ENCODE measurements at places on chromosomes 6 and 20.

GRCh38 chr6:63589952-63590411, 17.7 kb downstream of the LOC128125822 start:
- no peak for DNase-seq

GRCh38 chr6:5497896-5498578, 236.7 kb downstream of the FARS2 start:
- no peak for DNase-seq

GRCh38 chr6:163373240-163373639, 41.3 kb upstream of the QKI start:
- no peak for DNase-seq

DNA sequence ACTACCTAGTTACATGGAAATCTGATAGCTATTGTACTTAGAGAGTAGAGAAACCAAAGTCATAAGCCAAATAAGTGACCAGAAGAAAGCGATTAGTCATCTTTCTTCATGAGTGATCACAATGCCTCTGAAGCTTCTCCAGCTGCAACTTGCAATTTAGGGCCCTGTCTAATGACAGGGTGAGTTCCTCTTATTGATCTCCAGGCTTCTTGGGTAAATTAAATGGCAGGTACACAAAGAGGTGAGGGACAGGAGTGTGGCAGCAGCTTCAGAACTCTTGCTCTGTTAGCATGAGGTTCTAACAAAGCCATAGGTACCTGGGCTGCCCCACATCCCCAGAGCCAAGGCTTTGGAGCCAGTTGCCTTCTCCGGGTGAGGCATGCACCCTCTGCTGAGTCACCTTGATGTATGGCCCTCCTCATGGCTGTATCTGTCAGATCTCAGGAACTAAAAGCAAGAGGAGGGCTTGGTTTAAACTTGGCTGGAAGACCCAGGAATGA, 60.8 kb downstream of the PRDM1 start:
- DNase-seq, result no peak

DNA sequence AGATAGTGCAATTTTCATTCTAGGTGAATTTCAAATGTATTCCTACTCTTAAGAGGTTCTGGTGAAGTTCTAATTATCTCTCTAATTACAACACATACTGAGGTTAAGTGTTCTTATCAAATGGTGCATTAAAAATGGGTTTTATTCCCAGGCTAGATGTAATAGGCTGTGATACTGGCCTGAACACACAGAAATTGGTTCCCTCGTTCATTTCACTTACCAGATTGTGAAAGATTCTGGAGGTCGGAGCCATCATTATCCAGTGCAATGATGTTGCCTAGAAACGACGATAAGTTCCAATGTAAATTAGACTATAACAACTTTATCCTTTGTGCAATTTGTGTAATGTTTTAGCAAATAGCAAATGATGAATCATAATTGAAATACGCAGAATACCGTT, 172.6 kb upstream of the SOX4 start:
- no peak for DNase-seq

- DNase-seq, result no peak
Measured at GRCh38 chr6:167141667-167142432, 15.9 kb downstream of the GPR31 start.

DNA sequence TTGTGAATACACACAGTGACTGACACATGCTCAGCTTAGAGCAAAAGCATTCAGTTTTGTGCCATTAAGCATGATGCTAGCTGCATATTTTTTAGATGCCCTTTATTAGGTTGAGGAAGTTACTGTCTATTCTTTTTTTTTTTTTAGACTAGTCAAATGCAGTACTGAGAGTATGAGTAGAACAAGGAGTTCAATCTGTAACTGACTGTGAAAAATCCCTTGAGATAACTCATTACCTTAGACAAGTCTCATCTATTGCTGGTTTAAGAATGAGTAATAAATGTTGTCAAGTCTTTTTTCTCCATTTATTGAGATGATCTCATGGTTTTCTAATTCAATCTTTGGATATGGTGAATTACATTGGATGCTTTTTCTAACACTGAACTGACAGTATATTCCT, 23.2 kb downstream of the AHI1 start:
- DNase-seq, result no peak

DNA sequence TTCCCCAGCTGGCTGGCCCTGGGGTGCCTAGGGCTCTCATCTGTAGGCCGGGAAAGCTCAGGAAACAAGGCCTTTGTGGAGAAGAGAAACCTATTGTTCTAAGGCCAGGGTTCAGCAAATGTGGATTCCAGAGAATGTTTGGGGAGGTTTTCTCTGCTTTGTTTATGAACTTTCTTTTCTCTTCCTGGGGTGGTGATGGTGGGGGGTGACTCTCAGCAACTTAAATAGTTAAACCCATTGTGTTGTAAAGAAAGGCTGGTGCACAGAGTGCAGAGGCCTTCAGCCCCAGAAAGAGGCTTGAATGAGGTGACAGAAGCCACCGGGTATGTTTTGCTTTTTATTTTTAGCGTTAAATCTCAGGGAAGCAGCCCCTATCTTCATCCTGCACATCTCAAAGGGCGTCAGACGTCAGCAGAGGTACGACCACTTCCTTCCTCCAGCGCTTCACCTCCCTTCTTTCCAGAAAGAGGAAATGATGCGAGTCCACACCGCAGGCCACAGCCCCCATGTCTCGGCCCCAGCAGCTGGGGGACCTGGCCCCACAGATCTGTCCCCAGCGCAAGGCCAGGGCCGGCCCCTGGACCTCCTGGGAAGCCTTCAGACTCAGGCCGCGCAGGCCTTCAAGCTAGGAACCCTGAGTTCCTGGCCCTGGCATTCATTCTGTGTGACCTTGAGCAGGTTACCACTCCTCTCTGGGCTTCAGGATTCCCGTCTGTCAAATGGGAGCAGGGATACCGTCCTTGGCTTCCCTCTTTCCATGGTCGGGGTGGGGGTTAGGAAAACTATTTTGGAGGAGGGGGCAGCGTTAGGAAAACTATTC, 605 bp upstream of the PPP1R16B start:
- no peak for DNase-seq

- DNase-seq, result no peak
Measured at GRCh38 chr6:16232086-16232485, 6.3 kb upstream of the GMPR start.

DNA sequence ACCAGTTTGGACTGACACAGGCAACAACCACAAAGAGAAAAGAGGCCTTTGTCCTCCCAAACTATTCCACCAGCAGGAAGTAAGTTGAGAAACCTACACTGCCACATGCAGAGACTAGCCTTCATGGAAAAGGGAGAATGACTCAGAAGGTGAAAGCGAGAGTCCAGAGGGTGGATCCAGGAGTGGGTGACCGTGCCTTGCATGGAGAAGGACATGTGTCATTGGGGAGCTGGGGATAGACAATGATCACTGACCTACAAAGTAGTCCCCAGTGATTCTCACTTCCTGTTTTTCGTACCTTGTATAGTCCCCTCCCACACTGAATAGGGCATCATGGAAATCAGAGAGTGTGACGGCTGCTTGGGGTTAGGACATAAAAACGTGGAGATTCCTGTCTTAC, 91.9 kb downstream of the MYLK4 start:
- DNase-seq, result no peak

DNA sequence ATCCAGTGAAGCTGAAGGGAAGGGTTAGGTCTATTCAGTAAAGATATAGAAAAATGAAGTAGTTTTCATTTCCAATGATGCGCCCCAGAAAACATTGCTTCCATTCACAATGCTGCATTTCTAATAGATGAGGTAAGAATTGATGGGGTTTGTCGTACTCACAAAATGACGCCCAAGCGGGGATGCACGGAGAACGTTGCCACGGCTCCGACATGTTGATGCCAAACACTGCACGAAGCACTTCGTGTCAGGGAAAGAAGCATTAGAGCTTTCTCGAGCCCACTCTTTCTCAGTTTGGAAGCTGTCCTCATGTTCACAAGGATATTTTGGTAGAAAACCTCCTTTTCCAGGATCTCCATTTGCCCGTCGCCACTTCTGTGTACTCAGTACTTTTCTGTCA, 21.6 kb upstream of the MAFB start:
- DNase-seq, result no peak

- DNase-seq, result no peak
Measured at GRCh38 chr6:159440911-159441703, 251.9 kb downstream of the SOD2 start.

DNA sequence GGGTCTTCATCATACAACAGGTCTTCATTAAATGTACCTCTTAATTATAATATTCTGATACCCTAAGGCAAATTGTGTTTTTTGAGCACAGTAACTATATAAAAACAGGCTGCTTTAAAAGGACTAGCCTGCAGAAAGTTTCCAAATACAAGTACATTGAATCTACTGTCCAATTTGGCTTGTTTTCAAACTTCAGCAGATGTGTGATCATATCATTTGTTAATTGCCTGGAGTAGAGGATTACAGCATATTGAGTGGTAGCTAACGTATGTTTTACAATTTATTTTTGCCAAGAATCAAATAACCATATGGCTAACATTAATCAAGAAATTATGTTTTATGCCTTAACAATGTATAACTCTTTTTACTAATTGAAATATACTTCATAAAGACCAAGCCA, 12.6 kb downstream of the TINAG start:
- no peak for DNase-seq

DNA sequence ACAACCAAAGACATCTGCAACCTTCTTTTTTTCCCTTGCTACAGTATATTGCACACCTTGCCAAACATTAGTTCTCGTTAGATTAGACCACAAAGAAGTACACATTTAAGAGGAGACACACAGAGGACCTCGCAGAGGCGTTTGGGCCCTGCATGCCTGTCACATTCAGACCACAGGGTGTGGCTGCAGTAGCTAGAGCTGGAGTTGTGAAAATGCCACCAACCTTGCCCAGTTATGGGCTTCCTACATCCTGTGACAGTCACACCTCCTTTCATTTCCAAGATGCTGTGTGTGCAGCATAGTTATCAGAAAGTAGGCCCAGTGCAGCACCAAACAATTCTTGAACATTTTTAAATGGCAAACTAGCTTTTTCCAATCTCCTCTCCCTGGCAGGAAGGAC, 2.4 kb downstream of the SYNE1 start:
- no peak for DNase-seq

DNA sequence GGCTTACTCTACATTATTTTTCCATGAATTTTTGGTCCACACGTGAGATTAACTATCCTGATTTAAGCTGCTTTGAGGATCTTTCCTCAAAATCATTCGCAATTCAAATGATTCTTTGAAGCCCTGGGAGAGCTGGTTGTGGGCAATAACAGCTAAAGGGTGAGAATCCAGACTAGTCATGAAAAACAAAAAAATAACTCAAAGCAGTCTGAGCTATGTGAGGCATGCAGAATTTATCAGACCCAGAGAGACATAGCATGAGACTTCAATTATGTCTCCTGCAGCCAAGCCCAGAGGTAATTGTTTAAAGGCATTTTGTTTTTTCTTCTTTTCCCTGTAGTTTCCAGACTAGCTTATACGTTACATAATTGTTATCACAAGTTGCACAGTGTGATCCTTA, 517.3 kb upstream of the PTCHD4 start:
- no peak for DNase-seq

- DNase-seq, result no peak
Measured at GRCh38 chr20:53872561-53873229, 197.7 kb downstream of the BCAS1 start.

- DNase-seq, result no peak
Measured at GRCh38 chr6:89602166-89602565, 36.4 kb downstream of the LYRM2 start.

- no peak for DNase-seq
Measured at GRCh38 chr6:119022796-119023195, 55.7 kb downstream of the FAM184A start.

DNA sequence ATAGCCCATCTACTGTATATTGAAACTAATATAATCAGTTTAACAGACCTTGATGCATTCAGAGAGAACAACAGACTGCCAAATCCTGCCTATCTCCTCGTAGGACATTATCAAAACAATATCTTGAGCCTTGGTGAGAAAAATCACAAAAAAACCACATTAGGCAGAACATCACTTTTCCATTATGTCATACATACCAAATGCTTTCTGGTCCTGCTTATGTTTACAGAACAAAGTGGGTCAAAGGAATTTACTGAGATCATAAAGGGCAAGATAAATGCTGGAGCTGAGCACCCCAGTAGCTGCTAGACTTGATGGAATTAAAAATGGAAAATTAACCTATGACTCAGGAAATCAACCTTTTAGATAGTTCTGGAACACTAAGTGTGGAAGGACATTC, 195.3 kb upstream of the KCNK16 start:
- no peak for DNase-seq

- no peak for DNase-seq
Measured at GRCh38 chr20:38217791-38218565, 42.6 kb downstream of the KIAA1755 start.

GRCh38 chr6:38177882-38178583, 358.5 kb downstream of the ZFAND3 start:
- DNase-seq, result no peak

DNA sequence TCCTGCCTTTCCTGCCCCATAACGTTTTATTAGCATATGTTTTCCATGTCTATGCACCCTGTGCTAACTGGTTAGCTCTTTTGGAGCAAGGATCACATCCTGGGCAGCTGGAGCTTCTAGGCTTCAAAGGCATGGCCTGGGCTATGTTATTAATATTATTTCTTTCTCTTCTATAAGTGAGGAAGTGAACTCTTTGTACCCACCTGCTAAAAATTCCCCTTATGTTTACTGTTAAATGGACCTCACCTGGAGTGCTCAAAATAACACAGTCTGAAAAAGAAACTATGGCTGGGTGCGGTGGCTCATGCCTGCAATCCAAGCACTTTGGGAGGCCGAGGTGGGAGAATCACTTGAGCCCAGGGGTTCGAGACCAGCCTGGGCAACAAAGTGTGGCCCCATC, 97.8 kb downstream of the TNFAIP3 start:
- DNase-seq, result no peak

- no peak for DNase-seq
Measured at GRCh38 chr6:151148111-151148510, 91.7 kb upstream of the AKAP12 start.

- no peak for DNase-seq
Measured at GRCh38 chr6:98840385-98840784, 6.0 kb downstream of the POU3F2 start.

GRCh38 chr6:169583886-169584541, 117.8 kb downstream of the WDR27 start:
- DNase-seq, result no peak

DNA sequence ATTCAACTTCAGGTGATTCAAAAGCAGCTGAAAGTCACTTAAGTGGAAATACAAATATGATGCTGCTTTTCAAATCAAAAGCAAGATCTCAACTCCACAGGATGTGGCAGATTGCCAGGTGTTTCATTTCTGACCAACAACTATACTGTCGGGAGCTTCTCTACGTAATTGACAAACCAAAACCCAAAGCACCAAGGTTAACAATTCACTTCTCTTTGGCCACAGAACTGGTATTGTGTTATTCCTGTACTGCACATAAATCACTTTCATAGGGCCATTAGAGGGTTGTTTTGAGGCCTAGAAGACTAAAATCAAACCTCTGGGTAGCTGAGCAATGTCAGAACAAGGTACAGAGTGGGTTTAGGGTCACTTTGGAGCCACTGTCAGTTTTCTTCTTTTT, 169.7 kb downstream of the HAO1 start:
- no peak for DNase-seq

Data from amygdala (tissue), 56 donors.